Activated CD8-positive, alpha-beta memory T cell treated with anti-CD3 and anti-CD28 coated beads for 4 hours (primary cell): ENCODE measurements at places on chromosomes 12 and 14.

DNA sequence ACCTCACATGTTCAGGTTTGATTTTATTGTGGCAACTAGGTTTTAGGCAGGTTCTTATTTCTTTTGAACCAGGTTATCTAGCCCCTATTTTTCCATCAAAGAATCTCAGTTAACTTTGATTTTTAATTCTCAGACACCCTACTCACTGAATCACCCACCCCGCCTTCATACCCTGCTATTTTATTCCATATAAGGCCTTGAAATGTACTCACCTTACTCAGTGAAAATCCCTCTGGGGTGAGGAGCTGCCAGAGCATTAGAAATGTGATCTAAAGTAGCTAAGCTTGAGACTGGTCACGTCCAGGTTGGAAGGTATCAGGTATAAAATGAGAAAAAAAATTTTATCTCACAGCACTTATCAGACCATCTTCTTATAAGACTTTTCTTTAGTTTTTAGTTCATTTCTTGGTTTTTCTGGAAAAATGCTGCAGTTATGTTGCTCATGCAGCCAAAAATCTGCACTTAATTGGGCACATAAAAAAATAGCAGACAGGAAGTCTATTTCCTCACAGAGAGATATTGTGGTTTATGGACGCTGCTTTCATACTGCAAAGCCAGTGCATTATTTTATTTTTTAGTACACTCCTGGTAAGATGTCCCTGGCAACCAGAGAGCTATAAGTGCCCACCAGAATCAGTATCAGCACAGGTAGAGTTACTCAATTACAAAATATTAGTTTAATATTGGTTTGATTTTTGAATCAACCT, 101.5 kb upstream of the CCDC91 start:
- DNase-seq: no peak

DNA sequence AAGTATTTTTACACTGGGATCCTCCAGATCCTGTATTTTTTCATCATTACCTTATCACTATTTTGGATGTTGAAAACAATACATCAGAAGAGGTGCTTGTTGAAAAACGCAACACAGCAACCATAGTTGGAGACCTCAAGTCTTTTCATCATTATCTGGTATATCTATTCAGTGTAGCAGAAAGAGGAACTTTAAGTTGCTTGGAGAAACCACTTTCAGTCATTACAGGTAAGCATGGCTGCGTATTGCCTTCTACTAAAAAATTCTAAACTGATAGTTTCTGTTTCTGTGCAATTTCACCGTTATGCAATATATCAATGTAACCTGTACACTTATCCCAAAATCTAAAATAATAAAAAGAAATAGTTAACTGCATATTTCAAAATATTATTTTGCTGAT, 32.2 kb upstream of the PTPRQ start:
- DNase-seq: no peak

GRCh38 chr12:89874146-89874545, 165.5 kb upstream of the ATP2B1 start:
- no peak for DNase-seq

DNA sequence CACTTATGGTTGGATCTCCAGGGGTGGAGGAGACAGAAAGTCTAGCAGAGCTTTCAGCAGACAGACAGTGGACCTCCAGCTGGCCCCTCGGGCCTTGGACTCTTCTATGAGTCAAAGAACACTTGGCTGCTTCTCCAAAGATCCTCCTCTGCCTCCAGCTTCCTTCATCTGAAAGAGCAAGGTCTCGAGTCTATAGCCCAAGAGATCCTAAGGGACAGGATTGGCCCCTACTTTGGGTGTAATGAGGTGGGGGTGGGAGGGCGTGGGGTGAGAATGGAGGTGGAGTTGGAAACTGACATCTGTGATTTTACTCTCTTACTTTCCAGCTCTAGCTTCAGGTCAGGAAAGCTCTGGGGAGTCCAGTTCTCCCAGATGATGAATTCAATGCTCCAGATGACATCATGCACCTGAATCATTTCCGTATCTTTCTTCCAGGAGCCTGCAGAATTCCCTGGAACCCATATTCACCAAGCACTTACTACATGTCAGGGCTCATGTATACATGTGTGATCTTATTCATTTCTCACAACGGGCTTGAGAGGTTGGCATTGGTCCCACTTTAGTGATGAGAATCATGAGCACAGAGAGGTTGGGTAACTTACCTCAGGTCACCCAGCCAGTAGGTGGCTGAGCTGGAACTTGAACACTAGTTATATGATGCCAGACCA, 10.2 kb upstream of the PGF start:
- no peak for DNase-seq

- DNase-seq: no peak
Observed at GRCh38 chr12:124504273-124505000, 63.0 kb downstream of the NCOR2 start.

- no peak for DNase-seq
Observed at GRCh38 chr12:47082796-47083621, 3.2 kb upstream of the AMIGO2 start.

DNA sequence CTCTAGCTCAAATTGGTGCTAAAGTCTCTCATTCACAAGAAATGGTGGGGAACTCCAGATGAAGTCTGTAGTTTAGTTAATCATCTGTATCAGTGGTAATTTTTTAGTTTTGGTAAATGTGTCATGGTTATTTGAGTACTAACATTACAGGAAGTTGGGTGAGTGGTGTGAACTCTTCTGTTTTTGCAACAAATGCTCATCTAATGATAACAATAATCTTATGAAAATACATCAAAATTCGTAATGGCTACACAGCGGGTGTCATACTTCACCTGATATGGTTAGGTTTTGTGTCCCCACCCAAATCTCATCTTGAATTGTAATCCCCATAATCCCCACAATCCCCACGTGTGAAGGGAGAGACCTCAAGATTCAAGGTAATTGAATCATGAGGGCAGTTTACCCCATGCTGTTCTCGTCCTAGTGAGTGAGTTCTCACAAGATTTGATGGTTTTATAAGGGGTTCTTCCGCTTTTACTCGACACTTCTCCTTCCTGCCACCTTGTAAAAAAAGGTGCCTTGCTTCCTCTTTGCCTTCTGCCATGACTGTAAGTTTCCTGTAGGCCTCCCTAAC, 209.3 kb upstream of the FOXN3 start:
- DNase-seq: no peak

GRCh38 chr12:69239922-69240630, 707 bp downstream of the CPSF6 start:
- DNase-seq: no peak

DNA sequence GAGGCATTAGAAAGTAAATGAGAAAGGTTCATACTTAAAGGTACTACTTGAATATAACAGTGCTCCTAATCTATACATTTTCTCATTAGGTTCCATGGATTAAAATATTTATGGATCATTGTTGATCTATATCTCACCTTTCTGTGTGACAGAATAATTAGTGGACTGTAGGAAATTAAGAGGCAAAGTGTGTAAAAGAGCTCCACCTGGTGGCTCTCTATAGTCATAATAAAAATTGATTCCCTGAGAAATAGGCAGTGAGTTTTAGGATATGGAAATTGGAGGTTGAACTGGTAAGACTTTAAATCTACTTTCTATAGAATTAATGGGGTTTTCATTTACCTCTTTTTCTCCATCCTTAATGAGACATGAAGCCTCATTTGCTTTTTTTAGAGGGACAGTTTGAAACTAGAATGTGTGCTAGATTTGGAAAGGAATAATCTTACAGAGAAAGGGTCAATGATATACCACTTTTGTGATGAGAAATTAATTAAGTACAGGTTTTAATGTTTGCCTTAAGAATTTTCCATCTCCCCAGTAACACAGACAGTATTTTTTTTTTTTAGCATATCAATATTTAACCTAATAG, 11.8 kb upstream of the DERA start:
- DNase-seq: no peak

GRCh38 chr12:25816637-25817036, 141.8 kb upstream of the RASSF8 start:
- DNase-seq: no peak

DNA sequence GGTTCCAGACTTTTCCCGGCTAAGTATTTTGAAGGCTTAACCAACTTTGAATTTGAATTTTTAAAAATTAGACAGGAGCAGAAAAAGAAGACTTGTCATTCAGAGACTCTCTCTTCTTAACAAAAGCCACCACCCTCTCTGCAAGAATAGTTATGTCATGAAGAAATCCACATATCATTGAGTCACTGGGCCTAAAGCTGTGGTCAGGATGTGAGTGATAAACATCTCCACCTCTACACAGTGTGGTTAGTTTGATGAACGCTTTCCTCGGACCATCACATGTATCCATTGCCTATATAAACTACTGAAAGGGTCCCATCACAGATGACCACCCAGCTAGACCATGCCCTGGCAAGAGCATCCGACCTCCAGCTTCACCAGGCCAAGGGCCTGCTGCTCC, 226.1 kb downstream of the KSR2 start:
- no peak for DNase-seq

GRCh38 chr12:92927055-92927435, 2.0 kb downstream of the EEA1 start:
- DNase-seq: peak; percentile 38

- no peak for DNase-seq
Observed at GRCh38 chr12:59079002-59079401, 158.7 kb upstream of the LRIG3 start.

GRCh38 chr14:106094654-106095189, 568.3 kb downstream of the TMEM121 start:
- DNase-seq: no peak

DNA sequence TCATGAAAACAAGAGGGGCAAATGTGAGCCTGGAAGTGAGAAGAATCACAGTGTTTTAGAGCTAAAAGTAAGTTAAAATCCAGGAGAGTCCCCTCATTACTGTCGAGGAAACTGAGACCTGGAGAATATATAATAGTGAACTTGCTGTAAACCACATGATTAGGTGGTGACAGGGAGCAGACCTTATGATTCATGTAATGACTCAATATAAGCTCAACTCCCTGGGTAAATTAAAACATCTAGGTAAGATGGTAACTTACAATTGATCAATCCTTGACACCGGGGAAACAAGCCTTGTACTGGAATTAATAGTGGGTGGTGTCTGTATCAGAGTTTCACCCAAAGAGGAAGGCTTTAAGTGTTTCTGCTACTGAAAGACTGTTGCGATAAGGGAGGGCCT, 269.3 kb downstream of the SNAPC1 start:
- no peak for DNase-seq
